ENCODE measurements at places on chromosomes 7 and 10.

DNA sequence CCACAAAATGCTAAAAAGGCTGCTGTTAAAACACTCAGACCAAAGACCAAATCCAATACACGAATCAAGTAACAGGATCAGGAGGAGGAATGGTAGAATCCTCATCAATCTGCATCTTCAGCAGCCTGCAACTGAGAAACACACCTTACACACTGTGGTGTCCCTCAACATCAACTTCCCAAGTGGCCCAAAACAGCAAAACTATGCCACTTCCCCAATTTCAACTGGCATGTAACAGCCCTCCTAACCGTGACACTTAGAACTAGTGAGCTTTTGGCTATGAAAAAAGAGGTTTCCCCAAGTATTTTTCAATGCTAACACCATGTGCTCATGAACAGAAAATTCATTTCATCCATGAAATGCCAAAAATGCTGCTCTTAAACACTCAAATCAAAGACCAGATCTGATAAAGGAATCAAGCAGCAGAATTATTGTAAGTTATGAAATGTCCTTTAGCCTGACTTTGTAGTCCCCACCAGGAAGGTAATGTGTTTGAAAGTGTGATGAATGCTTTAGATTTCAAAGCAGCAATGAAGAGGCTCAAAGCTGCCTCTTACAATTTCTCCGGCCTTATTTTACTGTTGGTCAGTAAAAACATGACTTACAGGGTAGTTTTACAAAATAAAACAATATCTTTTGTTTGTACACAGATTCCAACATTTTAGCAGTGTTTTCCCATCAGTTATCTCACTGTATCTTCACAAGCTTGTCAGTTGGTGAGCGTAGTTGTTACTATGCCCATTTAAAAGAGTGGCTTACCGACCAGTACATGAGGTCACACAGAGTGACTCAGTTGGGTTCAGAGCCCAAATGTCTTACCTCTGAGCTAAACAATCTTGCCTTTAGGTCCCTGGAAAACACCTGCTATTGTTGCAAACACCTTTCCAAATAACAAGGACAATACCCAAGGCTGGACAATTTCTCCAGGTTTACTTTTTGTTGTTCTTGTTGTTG, 65.7 kb upstream of the ASAH2 start:
- no peak for DNase-seq

- DNase-seq, result no peak
Observed at GRCh38 chr10:96618653-96619052, 31.8 kb upstream of the TM9SF3 start.

DNA sequence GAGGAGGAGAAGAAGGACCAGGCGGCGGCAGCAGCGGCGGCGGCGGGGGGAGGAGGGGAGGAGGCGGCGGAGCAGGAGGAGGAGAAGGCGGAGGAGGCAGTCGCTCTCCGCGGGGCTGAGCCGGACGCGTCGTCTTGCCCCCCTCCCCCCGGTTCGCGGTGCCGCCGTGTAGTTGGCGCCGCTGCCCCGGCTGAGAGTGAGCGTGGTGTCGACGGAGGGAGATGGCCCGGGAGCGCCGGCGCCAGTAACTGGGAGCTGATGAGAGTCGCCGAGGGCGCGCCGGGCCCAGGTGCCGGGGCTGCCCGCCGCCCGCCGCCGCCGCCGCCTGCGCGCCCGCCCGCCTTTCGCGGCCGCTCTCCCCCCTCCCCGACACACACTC, 257 bp downstream of the WAC start:
- DNase-seq, result no peak

GRCh38 chr10:36194276-36194675, 552.2 kb upstream of the FZD8 start:
- DNase-seq, result no peak

DNA sequence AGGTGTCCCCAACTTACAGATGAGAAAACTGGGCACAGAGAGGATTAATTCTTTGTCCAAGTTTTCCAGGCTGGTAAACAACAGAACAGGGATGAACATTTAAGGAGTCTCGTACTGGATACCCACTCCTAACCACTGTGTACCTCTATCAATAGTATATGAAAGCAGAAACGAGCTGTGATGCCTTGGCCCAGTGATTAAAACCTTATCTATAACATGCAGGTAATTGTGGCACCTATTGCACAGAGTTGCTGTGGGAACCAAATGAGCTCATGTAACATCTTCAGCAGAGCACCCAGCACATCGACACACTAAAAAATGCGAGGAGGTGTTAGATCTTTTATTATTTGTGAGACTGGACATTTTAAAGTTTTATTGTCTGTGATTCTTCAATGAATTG, 1.6 kb downstream of the TMEM273 start:
- no peak for DNase-seq

- no peak for DNase-seq
Observed at GRCh38 chr10:28468707-28469483, 64.0 kb upstream of the WAC start.

DNA sequence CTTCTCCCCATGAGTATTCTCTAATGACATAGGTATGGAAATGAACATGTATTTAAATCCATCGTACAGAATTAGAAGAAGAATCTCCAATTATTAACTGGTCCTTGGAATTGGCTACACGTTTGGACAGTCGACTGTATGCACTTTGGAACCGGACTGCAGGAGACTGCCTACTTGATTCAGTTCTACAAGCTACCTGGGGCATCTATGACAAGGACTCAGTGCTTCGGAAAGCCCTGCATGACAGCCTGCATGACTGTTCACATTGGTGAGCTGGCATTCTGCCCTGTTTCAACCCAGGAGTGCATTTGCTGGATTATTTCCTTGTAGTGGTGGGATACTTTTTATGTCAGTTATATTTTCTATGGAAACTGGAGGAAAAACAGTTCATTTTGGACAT, 32.2 kb downstream of the ZRANB1 start:
- DNase-seq, result no peak

- no peak for DNase-seq
Observed at GRCh38 chr10:33542752-33543505, 208.5 kb upstream of the NRP1 start.

DNA sequence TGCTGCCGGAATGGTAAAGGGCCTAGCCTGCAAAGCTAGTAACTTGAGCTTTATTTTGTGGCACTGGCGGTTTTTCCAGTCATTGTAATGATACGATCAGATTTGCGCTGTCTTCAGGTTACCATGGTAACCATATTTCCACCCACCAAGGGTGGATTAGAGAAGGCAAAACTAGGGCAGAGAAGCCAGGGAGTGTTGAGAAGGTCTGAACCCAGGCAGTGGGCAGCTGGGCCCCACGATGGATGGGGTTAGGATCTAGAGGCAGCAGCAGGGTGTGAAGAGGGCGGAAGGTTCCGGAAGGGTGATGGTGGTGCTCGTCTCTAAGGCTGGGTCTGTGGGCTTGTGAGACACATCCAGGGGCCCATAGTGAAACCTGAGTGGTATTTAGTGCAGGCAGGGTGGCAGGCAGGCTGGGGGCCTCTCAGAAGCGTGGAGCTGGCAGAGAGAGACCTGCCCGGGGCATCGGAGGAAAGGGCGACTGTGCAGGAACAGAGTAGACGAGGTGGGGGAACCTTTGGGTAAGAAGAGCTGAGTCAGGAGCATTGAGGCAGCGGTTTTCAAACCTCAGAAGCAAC, 87.9 kb upstream of the GTF2I start:
- DNase-seq, result no peak

GRCh38 chr7:73851410-73852338, 9.3 kb upstream of the TMEM270 start:
- DNase-seq, result no peak

DNA sequence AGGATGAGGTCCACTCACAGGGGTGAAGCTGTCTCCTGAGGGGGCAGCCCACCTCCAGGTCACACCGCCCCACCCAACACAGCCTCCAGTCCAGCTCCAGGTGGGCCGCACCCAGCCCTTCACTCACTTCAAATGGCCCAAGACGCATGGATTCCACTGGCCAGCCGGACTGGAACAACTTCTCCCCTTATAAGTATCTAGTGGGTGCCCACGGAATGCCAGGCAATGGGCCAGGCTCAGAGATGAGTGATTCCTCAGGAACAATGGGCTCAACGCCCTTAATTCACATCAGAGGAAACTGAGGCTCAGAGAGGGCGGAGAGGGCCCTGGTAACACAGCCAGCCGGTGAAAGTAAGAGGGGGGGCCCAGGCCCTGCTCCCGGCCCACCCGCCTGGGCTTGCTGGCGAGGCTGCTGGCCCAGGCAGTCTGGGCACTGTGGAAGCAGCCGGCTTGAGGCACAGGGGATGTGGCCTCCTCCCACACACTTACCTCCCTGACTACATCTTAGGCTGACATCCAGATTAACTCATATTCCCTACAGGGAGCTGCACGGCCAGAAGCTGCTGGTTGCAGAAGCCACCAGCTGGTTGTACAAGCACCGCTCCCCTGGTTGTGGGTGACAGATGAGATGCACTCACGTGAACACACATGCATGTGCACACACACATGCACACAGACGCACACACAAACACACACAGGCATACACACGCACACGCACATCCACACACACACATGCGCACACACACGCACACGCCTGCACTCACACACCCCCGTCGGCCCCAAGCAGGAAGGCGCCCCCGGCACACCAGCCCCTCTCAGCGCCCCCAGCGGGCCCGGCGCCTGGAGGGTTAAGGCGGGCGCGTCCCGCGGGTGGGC, 1.0 kb upstream of the FAM20C start:
- no peak for DNase-seq

- DNase-seq, result no peak
Observed at GRCh38 chr7:50264908-50265307, 39.6 kb upstream of the IKZF1 start.

DNA sequence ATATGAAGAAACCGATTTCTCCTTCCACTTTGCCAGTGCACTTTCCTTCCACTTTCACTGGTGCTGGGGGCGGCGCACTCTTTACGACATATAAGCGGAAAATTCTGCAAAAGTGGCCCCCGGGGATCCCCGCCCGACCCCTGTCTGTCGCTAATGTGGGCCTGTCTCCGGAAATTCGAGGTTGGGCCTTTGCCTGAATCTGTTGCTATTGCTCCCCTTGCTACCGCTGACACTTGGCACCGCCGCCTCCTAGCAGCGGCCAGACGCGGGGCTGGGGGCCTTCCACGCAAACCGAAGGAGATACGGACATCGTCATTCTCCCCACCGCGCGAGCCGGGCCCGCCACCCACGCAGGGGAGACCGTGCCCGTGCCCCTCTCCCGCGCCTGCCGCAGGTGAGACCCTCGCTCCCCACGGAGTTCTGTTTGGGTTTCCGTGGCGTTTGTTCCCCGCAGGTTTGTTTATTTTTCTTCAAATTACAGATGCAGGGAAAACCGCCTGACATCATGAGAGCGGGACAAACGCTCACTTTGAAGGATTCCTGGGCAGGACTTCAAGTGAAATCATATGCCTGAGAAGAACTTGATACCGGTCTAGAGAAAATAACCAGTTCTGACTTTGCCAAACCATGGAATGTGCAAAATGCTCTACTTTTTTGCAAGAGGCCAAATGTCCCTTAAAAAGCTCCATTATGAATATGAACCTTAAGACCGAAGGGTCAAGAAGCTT, 5.0 kb downstream of the TWIST1 start:
- DNase-seq, result no peak

GRCh38 chr10:52004342-52004949, 305.1 kb upstream of the CSTF2T start:
- DNase-seq, result no peak

DNA sequence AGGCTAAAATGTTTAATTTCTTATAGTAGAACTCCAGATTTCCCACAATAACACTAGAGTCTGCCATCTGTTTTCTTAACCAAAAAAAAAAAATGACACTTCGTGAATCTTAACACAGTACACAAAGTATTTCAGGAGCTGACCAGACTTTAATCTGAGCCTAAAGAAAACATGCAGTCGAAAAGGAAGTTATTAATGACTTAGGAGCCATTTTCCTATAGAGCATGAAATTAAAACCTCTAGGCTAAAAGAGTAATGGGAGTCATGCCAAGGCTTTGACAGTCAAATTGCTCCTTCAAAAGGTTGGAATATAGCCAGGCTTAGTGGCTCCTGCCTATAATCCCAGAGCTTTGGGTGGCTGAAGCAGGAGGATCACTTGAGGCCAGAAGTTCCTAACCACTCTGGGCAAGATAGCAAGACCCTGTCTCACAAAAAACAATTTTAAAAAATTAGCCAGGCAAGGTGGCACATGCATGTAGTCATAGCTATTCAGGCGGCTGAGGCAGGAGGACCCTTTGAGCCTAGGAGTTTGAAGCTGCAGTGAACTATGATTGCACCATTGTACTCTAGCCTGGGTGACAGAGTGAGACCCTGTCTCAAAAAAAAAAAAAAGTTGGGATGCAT, 13.6 kb downstream of the MICU1 start:
- DNase-seq, result no peak

DNA sequence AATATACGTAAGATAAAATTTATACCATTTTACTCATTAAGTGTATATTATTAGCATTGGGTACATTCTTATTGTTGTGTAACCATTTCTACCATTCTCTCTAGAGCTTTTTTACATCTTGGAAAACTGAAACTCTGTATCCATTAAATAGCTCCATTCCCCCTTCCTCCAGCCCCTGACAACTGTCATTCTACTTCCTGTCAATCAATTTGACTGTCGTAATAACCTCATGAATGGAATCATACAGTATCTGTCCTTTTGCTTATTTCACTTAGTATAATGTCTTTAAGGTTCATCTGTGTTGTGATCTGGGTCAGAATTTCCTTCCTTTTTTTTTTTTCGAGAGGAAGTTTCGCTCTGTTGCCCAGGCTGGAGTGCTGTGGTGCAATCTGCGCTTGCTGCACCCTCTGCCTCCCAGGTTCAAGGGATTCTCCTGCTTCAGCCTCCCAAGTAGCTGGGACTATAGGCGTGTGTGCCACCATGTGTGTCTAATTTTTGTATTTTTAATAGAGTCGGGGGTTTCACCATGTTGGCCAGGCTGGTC, 15.6 kb downstream of the ZRANB1 start:
- DNase-seq, result no peak

DNA sequence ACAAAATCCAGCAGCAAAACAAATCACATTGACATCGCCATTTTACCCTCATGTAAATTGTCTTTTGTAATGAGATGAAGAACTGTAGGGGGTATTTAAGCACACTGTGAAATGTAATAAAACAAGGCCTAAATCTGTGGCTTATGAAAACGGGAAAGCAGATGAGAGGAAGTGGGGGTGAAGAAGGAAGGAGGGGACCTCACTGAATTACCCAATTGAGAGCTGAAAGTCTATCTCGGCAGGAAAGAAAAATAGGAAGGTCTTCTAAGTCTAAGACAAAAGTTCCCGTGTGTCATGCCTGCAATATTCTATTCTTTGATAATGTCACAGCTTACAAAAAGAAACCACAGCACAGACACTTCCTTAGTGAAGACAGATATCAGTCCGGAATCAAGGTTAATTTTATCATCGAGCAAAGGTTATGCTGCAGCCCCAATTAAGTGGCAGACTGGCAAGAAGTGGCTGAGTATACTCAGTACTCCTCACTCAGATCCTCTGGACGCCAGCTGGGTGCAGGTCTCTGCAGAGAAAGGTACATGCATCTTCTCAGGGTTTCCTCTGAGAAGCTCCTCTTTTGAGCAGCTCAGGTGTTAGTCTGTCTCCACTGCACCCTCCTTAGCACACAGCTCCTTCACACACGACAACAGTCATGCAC, 239.7 kb downstream of the FANK1 start:
- DNase-seq, result no peak

- no peak for DNase-seq
Observed at GRCh38 chr10:113131613-113132261, 181.7 kb downstream of the TCF7L2 start.

- DNase-seq, result no peak
Observed at GRCh38 chr7:118572604-118573003, 348.1 kb downstream of the ANKRD7 start.

GRCh38 chr10:5547681-5547930, 22.8 kb downstream of the CALML3 start:
- DNase-seq, result no peak

All from stimulated activated CD8-positive, alpha-beta memory T cell treated with anti-CD3 and anti-CD28 coated beads, Interleukin-4, amount 100 ng/mL, for 4 hours (primary cell).